HFF-Myc (cell line): ENCODE measurements at places on chromosomes 4 and X.

- DNase-seq, result no peak
Measured at GRCh38 chrX:10089378-10089795, 67.4 kb upstream of the CLCN4 start.

DNA sequence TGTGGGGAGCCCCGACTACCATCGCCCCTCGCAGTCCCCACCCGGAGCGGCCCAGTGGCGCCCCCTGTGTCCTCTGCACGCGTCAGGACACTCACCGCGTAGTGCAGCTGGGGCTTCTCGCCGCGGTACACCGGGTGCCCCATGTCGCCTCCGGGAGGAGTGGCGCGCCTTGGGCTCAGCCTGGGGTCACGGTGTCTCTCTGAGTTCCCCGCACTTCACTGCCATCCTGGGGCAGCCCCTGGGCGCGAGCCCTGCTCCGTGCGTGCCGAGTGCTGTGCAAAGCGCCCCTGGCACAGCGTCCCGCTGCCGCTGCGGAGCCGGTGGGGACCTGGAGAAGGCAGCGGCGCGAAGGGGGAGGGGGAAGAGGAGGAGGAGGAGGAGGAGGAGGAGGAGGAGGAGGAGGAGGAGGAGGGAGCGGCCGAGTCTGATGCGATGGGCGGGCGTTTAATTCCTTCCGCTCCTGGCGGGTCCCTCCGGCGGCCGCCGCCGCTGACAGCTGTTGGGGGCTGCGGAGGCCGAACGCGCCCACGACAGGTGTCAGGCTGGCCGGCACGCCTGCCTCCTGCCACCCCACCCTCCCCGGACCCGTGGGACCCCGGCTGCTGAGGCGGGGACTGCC, 134.3 kb downstream of the AMELX start:
- no peak for DNase-seq

- peak; percentile 5 for DNase-seq
Measured at GRCh38 chrX:2928191-2928582, 952 bp downstream of the ARSD start.

DNA sequence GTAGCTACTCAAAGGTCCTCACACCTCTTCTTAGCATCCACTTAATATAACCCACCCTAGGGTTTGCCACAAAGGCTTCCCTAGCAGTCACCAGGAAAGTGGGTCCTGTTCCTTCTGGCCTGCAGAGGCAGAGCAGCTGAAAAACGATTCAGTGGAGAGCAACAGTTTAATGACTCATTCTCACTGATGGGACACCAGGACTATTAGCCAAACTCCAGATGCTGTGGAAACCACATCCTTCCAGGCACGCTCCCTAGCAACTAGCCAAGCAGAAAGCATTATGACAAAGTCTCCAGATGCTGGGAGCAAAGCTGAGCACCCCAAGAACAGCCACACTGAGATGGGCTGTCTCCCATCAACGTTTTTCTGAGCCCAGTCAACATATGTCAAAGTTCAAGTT, 30.3 kb upstream of the UTP14A start:
- peak; percentile 83 for DNase-seq

GRCh38 chr4:82851885-82852750, 38.8 kb downstream of the SEC31A start:
- no peak for DNase-seq

- no peak for DNase-seq
Measured at GRCh38 chr4:139020384-139020783, 4.8 kb downstream of the NOCT start.

GRCh38 chr4:6620891-6621555, 19.5 kb upstream of the MRFAP1 start:
- DNase-seq, result no peak

DNA sequence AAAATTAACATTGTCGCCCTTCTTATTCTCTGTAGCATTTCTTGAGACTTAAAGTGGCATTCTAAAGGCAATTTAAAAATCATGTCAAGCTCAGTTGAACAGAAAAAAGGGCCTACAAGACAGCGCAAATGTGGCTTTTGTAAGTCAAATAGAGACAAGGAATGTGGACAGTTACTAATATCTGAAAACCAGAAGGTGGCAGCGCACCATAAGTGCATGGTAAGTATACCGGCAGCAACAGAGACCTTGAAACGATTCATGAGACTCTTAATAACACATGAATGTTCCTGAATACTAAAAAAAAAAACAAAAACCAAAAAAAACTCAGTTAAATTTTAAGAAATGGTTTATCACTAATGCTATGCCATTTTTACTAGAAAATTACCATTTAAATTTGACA, 82.4 kb upstream of the HPRT1 start:
- no peak for DNase-seq

- DNase-seq, result no peak
Measured at GRCh38 chr4:72895408-72895807, 174.1 kb downstream of the COX18 start.

GRCh38 chr4:186445040-186445439, 110.3 kb downstream of the MTNR1A start:
- no peak for DNase-seq

GRCh38 chrX:128897621-128898020, 625.7 kb downstream of the SMARCA1 start:
- DNase-seq, result no peak

- no peak for DNase-seq
Measured at GRCh38 chr4:6391852-6392188, 80.6 kb downstream of the PPP2R2C start.

DNA sequence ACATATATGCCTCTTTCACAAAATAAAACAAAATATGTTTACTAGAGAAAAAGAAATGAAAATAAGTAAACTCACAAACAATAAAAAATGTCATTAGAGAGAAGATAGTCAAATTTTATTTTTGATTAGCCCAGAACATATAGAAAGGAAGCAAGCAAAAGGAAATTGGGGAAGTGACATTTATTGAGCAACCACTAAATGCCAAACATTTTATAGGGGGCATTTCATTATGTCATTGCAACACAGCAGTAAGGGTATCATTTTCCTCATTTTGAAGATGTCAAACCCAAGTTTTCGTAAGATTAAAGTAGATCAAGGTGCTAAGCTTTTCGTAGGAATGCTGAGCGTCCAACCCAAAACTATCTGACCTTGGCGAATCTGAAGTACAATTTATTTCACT, 1331.5 kb upstream of the PABPC4L start:
- no peak for DNase-seq

GRCh38 chrX:1380672-1381233, 11.2 kb downstream of the SLC25A6 start:
- DNase-seq, result no peak

DNA sequence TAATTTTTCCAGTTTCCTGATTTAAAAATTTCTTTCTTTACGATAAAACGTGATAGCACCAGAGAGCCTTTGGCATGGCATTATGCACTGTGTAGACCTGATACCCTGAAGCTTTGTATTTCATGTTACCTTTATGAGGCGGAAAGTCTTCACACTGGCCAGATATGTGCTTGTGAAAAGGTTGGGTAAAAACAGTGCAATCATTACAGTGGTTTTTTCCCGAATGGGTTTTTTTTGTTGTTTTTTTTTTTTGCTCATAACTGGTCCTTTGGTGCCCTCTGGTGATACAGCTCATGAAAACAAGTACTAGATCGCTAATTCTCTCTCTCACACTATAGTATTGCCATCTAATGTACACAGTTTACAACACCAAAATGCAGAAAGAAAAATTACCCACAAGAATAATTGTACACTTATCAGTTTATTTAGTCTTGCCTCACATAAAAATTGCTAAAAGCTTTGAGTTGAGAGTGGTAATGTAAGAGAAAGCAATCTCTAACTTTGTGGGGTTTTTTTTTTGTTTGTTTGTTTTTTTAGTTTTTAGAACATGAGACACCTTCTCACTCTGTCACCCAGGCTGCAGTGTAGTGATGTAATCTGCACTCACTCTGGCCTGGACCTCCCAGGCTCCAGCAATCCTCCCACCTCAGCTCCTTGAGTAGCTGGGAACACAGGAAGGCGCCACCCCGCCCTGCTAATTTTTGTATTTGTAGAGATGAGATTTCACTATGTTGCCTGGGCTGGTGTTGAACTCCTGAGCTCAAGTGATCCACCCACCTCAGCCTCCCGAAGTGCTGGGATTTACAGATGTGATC, 21.3 kb downstream of the SPCS3 start:
- no peak for DNase-seq

DNA sequence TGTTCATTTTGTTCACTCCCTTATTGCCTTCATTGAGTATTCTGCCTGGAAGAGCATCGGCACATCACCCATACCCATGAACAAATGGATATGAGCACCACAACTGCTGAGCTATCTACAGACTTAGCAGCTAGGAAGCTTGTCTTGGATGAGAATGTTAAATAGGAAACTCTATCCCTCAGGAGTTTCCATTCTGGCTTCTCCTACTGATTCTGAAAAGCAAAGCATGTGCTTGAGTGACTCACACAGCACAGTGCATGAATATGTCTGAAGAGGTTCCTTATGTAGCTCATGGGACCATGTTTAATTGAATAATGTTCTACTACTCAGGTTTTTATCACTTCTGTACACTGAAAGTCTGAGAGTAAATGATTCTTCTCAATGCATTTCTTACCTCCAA, 57.3 kb upstream of the MXRA5 start:
- DNase-seq, result no peak

DNA sequence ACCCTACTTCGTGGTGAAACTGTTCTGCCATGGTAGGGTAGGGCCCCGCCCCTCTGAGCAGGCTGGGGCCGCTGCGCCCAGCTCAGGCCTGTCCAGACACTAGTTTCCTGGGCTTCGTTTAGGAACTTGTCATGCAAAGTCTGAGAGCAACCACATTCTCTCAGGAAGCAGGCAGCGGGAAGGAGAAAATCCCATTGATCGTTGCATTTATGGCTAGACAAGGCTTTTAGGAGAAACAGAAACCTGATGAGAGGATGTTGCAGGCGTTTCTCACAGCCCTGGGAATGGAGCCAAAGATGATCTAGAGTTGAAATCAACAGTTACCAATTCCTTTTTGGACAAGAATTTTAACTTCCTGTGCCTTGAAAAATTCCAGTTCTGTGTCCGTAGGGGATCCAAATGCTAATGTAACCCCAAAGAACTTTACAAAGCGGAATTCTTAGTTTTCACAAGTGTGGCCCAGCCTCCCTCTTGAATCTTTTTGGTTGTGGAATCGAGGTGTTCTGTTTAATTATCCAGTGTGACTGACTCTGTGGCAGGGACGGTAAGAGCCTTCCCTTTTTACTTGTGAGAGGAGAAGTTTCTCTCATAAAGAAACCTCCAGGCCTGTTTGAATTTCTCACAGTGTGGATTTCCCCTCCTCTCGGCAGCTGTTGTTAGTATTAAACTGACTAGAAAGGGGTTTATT, 4.5 kb upstream of the CXCL9 start:
- DNase-seq, result peak; percentile 59

GRCh38 chr4:142211444-142211843, 575.1 kb downstream of the IL15 start:
- no peak for DNase-seq

- DNase-seq, result no peak
Measured at GRCh38 chr4:144647095-144647561, 1.2 kb downstream of the HHIP start.
